Hair follicular keratinocyte (primary cell): ENCODE measurements at places on chromosomes 2 and 18. TPM values are rescaled to one million over a fixed set of nuclear protein-coding genes. Genes with fewer than 3 reads are reported as not detected.

Gene CRYGD
- total RNA-seq: not detected in 2 replicates

Gene HOXD4
- total RNA-seq: not detected in 2 replicates

Gene ECEL1
- total RNA-seq: not detected in 2 replicates

Gene COL5A2
- total RNA-seq: 43.5 and 52.9 TPM in 2 replicates
